ENCODE measurements at places on chromosomes 11 and 22.

- no peak for DNase-seq
Observed at GRCh38 chr11:87137711-87138110, 100.0 kb downstream of the TMEM135 start.

- no peak for DNase-seq
Observed at GRCh38 chr22:26734339-26735018, 77.1 kb downstream of the MIAT start.

GRCh38 chr22:41563051-41563711, 2.4 kb downstream of the CSDC2 start:
- DNase-seq = peak; percentile 58

GRCh38 chr22:35761037-35761436, 43.4 kb downstream of the APOL5 start:
- DNase-seq = no peak

- no peak for DNase-seq
Observed at GRCh38 chr11:64003807-64004589, 17.8 kb downstream of the OTUB1 start.

DNA sequence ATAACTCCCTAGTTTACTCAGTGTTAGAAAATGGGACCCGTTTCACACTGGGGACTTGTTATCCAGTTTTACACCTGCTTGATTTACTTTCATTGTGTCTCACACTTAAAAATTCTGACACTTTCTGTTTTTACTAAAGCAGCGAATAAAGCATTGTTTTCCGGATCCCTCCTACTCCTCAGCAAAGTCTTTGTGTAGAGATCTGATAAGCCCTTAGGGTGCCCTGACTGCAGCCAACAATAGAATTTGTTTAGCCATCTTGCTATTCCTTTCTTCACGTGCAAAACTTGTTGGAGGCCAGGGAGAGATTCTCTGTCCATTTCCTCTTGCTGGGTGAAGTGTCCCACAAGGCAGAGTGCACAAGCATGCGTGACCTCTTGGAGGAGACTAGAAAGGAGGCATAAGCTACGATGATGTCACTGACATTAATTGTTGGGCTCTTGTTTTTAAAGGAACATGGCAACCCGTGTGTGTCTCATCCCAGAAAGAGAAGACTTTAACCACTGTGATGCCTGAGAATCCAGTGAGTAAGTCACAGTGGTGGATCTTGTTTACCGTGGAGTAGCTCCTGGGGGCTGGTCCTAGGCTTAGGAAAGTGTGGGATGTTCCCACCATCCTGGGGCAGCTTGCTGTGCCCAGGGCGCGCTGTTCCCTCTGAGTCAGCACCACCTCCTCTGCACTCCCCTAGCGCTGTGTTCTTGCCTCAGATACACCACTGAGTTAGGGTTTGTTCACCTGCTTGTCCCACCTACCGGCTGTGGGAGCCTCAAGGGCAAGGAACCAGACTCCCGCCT, 27.7 kb downstream of the MICAL2 start:
- no peak for DNase-seq

DNA sequence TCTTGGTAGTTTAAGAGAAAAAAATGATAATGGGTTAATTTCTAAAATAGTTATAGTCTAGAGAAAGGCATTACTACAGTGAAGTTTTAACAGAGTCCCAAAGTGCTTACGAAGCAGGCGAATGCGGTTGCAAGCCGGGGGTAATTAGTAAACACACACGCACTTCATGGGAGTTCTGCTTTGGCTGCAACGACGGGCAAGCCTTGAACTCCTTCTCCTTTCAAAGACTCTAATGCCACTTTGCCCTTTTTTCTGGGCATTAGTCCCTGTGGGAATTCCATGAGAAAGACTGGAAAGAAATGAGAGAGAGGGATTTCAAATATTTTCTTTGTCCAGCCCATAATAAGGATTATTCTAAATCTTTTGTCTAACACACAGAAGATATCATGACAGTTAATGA, 66.1 kb downstream of the TENM4 start:
- DNase-seq = no peak

GRCh38 chr11:65525546-65526480, 930 bp downstream of the SCYL1 start:
- DNase-seq = no peak

Measured in hematopoietic multipotent progenitor cell treated with erythropoietin and hydrocortisone succinate and interleukin-3 and kit ligand, for 17 days (in vitro differentiated cells).